ENCODE measurements at places on chromosomes 4 and X.

- no peak for DNase-seq
Measured at GRCh38 chr4:6221851-6222760, 21.8 kb upstream of the JAKMIP1 start.

DNA sequence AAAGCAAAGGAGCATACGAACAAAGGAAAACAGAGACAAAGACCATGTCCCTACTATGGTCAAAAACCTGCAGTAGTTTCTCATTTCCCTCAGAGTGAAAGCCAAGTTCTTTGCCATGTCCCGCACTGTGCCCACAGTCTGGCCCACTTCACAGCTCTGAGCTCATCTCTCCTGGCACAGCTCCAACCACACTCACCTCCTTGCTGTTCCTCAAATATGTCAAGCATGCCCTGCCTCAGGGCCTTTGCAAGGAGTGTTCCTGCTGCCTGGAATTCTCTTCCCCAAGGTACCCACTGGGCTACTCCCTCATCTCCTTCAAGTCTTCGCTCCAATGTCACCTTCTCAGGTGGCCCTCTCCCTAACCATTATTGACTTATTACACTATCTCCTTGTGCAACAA lies 72.1 kb downstream of the COX18 start:
- peak; percentile 21 for DNase-seq

DNA sequence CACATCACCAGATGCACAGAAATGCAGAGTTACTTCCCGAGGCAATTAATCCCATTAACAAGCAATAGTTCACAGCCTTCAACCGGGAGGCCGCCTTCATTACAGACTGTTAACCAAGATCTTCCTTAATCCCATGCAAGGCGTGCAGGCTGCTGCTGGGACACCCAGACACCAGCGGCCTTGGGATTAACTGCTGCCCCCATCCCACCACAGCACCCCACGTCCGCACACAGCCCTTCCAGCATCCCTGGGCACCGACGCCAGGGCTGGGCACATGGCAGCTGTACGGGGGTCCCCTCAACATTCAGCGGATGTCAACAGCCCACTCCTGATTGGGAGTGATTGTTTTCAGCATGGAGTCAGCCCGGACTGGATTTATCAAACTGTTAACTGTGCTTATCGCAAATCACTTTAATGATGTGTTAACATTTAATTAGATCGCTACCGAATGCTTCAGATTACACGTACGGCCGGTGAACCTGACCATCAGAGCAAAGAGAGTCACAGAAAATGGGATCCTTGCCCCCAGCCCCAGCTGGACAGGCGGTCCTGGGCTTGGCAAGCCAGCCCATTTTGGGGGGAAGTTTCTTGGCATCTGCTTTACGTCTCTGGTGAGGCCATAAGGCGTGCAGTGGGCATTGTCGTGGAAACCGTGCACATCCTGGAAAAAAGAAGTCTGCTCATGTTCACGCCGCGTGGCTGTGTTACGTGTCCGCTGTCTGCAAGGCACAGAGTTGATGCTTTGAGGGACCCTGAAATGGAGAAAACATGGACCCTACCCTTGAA lies 126.4 kb downstream of the HMX1 start:
- DNase-seq: no peak

DNA sequence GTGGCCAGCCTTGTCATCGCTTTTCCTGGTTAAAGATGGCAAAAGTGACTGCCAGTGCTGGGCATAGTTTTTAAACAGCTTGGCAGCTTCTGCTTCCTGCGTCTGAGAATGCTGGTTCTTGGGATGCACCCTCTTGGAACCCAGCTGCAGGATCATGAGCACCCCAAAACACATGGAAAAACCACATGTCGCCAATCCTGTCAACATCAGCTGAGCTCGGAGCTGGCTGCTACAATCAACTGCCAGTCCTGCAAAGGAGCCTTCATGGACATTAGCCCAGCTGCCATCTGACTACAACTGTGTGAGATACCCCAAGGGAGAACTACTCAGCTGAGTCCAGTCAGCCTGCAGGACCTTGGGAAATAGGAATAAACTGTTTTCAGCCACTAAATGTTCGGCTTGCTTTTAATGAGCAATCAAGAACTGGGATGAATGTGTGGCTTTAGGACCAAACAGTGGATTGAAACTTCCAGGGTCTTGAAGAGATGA lies 31.0 kb downstream of the OSTC start:
- no peak for DNase-seq

GRCh38 chrX:11380187-11380844 lies 87.1 kb downstream of the AMELX start:
- no peak for DNase-seq

DNA sequence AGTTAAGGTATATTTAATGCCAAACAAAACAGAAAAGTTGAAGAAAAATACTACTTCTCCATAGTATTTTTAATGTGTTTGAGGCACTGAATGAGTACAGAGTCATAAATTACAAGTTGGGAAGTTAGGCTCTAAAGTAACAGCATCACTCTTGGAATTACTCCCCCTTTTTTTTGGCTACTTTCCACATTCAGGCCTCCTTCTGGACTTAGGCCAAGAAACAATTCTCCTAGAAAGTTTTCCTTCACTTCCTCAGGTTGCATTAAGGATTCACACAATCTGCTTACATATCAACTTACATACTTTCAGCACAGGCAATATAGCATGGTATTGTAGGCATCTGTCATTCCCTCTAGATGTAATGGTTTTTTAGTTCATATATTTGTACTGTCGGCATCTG lies 52.1 kb downstream of the TMEM165 start:
- peak; percentile 32 for DNase-seq

- no peak for DNase-seq
Measured at GRCh38 chr4:3256230-3257102, 7.5 kb downstream of the MSANTD1 start.

DNA sequence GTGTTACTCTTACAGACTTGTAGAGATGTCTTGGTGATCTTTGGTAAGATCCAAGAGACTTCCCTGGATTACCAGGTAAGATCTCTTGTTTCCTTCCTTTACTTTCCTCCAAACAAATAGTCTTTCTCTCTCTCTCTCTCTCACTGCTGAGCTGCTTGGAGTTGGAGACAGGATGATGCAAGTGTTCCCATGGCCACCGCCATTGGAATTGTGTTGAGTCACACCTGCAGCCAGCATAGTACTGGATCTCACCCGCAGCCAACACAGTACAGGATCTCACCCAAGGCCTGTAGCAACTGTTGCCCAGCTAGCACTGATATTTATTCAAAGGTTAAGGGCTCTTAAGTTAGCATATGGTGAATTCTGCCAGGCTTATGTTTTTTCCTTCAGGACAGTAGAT lies 1080.9 kb downstream of the FAT4 start:
- no peak for DNase-seq

DNA sequence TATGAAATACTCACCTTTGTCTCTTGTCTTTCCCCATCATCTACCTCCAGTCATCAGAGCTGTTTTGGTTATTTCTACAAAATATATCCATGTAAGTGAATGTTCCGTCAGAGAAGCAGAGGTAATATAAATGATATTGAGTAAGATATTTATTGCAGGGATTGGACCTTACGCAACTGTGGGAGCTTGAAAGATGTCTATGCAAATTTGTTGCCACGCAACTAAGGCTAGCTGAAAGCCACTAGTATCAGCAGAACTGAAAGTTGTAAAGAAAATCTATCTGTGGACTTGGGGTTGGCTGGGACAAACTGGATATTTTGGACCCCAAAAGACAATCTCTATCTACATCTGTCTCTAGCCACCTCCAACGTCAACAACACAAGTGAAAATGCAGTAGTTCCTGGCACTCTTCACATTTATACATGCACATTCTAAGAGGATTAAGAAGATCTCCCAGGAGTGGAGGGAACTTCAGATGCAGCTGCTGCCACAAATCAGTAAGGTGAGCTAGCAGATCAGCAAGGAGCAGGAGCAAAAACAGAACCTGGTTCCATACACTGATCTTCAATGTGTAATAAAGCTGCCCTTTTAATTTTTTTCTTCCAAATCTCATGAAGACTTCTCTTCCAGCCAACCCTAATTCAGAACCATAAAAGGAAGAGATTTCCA lies 8.5 kb upstream of the CCSER1 start:
- DNase-seq: no peak

DNA sequence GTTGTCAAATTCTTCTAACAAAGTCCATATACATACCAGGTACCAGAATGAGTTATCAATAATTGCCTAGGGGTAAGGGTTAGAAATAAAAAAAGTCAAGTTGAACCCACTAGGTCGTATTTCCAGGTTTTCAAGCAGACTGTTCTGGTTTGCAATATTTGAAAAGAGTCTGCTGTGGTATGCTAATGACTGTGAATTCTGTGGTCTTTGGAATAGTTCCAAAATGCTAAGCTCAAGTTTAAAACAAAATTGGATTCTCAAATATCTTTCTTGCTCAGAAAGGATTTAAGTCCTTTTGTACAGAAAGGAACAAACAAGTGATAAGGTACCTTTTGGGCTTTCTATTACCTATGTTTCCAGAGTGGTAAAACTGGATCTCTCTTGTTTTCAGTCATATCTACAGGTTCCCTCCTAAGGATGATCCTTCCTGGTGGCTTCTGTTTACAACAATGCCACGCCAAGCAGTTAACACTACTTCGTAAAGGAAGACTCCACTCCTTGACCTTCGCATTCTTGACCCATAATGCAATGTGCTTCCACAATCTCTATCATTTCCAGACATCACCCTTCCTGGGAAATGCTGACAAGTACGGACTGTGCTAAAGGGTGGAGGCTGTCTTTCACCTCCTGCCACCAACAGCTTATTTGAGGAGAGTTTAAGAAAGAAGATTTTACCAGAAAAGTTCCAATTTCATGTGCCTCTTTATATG lies 531.7 kb upstream of the FTHL17 start:
- DNase-seq: no peak

- no peak for DNase-seq
Measured at GRCh38 chrX:97132664-97133415, 249.1 kb downstream of the RPA4 start.

- no peak for DNase-seq
Measured at GRCh38 chrX:48306175-48306574, 50.3 kb downstream of the SSX3 start.

DNA sequence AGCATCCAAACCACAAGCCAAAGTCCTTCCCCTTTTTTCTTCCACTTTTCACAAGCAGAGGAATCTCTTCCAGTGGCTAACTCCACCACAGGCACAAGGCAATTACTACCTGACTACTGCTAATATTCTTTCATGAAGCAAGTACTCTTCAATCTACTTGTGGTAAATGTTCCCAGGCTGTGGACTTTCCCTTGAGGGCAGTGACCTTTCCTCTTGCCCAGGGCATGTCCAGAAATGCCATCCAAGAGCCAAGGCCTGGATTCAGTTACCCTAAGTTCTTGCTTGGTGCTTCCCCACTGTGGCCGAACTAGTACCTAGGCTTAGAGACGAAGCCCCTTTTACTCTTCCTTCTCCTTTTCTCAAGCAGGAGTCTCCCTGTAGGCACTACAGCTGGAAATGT lies 400.7 kb downstream of the DCAF12L2 start:
- DNase-seq: no peak

- DNase-seq: peak; percentile 5
Measured at GRCh38 chr4:53788011-53788410, 196.7 kb upstream of the LNX1 start.

DNA sequence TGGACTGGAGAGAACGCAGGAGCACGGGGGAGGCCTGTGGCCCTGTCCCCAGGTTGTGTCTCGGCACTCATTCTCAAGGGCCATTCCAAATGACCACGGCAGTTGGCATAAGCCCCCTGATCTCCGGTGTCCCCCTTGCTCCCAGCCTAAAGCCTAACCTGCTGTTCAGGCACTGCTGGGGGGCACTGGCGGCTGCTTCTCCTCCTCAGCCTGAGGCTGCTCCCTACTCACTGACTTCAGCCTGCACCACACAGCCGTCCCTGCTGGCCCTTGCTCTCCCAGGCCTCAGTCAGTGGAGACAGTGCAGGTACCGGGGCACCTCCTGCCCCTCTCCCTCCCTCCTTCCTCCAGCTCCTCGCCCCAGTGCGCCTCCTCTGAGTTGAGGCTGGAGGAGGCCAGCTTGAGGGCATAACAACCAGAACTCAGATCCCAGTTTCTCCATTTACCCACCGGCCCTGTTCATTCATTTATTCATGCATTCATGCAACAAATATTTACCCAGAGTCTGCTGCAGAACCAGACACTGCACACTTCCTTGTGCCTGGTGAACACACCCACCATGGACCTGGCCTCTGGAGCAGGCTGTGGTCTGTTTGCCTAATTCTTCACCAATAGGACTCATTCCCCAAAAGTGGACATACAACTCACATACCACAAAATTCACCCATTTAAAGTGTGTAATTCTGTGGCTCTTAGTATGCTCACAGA lies 65.0 kb downstream of the CPZ start:
- DNase-seq: no peak

DNA sequence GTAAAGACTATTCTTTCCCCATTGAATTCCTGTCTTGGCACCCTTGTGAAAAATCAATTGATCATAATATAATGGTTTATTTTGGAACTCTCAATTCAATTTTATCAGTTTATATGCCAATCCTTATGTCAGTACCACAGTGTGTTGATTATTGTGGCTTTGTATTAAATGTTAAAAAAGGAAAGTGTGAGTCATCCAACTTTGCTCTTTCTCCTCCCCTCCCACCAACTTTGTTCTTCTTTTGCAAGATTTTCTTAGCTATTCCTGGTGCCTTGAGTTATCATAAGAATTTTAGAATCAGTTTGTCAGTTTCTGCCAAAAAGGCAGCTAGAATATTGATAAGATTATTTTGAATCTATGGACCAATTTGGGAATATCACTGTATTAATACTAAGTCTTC lies 11.2 kb upstream of the RNF175 start:
- DNase-seq: no peak

GRCh38 chrX:13043138-13043537 lies 1.3 kb downstream of the FAM9C start:
- DNase-seq: no peak

- no peak for DNase-seq
Measured at GRCh38 chr4:43103048-43103447, 210.5 kb downstream of the GRXCR1 start.

DNA sequence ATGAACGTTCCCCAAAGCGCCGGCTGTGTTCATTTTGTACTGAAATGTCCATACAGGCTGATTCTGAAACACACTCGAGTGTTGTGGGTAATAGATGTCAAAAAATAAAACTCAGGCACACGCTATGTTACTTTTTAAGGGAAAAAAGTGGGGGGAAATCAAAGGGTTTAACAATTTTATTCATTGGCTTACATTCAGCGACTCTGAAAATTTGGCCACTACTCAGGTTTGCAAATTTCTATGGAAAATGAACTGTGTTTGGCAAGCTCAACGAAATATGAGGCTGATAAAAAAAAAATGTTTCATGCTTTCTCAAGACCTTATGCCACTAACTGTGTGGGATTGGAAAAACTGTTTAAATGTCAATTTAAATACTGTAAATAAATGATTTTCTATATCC lies 18.5 kb downstream of the AMELX start:
- no peak for DNase-seq

GRCh38 chr4:158644760-158645159 lies 26.9 kb downstream of the C4orf46 start:
- no peak for DNase-seq

- DNase-seq: no peak
Measured at GRCh38 chr4:176149680-176150355, 45.6 kb downstream of the SPATA4 start.

GRCh38 chr4:72896515-72896914 lies 173.0 kb downstream of the COX18 start:
- no peak for DNase-seq

GRCh38 chr4:25011135-25011866 lies 19.4 kb downstream of the LGI2 start:
- DNase-seq: no peak

- no peak for DNase-seq
Measured at GRCh38 chrX:9677098-9677739, 88.4 kb downstream of the GPR143 start.

- DNase-seq: peak; percentile 18
Measured at GRCh38 chr4:20544645-20545044, 155.6 kb upstream of the PACRGL start.

GRCh38 chr4:52842792-52843191 lies 19.3 kb upstream of the RASL11B start:
- DNase-seq: no peak
